Activated naive CD4-positive, alpha-beta T cell (primary cell): ENCODE measurements at places on chromosomes 1 and 21.

GRCh38 chr1:192703283-192704206 is 67.6 kb downstream of the RGS13 start:
- DNase-seq = no peak

- no peak for DNase-seq
Measured at GRCh38 chr1:113533061-113533460, 142.7 kb downstream of the MAGI3 start.

- DNase-seq = no peak
Measured at GRCh38 chr1:65844296-65844695, 51.6 kb downstream of the PDE4B start.

GRCh38 chr1:66357478-66358197 is 176.3 kb upstream of the SGIP1 start:
- DNase-seq = no peak

- no peak for DNase-seq
Measured at GRCh38 chr1:150234309-150234565, 1.7 kb downstream of the ANP32E start.

DNA sequence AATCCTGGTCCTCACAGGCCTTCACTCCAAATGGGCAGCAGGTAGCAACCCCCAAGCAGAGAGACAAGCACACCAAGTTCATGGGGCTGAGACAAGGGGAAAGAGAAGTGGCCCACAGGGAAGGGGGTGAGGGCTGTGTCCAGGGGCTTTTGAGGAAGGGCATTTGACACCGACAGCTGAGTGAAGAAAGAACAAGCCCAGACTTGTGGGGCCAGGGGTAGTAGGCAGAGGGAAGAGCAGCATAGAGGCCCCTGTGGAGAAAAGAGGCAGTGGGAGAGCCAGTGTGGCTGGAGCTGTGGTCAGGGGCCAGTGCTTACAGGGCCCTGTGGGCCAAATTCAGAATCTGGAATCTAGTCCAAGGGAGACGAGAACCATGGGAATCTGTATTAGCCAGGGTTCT is 85.4 kb downstream of the IGSF21 start:
- no peak for DNase-seq

GRCh38 chr1:93995837-93996536 is 86.8 kb upstream of the GCLM start:
- no peak for DNase-seq

DNA sequence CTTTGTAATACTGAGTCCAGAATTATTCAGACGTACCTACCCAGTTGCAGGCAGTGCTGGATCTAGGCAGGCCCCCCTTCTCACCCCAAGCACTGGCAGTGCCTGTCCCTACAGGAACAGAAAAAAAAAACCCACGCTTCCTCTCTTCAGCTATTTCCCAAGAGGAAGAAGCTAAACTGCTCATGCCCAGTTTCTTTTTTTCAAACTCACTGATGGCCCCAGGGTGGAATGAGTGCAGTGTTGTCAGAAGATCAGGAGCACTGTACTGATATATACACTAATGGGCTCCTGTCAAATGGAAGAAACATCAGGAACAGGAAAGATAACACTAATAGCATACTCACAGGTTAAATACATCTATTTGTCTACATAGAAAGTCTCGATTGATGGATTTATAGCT is 28.2 kb upstream of the DOCK7 start:
- no peak for DNase-seq

DNA sequence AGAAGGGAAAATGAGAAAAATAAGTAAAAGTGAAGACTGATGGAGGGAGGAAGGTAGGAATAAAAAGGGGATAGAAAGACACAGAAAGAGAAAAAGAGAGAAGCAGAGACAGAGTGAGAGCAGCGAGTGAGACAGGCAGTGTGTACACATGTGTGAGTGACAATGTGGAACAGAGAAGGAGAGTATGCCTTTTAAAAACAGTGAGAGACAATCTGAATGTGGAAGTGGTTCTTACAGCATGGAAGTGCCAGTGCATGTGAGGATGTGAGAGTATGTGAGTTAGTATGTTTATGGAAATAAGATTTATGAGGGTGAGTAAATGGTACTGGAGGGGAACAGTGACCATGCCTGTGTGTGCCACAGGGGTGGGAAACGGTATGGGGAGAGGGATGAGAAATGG is 1.2 kb downstream of the NEGR1 start:
- DNase-seq = no peak

DNA sequence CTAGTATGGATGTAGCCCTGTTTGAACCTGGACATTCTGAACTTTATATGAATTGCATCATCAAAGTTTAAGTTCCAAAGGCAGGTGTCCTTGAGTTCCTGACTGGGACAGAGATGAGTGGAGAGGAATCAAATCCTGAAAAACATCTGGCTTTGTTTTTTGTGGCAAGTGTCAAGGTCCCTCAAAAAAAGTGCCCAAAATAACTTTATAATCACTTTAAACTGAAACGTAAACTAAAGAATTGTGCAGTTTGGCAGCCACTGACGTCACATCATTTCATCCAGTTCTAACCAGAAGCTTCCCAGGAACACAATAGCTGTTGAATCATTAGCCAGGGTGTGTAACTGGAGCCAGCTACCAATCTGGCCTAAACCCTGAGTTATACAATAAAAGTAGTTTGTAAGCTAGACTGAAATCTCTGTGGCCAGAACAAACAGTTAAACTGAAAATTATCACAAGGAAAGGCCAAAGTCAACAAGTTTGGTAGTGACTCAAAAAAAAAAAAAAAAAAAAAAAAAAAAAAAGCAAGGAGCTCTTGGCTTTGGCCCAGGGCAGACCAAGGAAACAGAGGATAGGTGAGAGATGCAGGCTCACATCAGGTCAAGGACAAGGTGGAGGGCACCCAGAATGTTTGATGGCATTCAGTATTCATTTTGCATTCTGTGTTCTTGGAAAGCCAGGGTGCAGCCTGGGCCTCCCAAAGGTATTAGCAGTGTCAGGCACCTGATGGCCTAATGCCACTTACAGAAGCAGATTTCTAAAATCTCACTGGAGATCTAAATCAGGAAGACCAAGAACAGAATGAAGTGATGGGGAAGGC is 74.3 kb downstream of the TNFSF18 start:
- no peak for DNase-seq

GRCh38 chr1:62778208-62778607 is 5.7 kb upstream of the ATG4C start:
- no peak for DNase-seq

DNA sequence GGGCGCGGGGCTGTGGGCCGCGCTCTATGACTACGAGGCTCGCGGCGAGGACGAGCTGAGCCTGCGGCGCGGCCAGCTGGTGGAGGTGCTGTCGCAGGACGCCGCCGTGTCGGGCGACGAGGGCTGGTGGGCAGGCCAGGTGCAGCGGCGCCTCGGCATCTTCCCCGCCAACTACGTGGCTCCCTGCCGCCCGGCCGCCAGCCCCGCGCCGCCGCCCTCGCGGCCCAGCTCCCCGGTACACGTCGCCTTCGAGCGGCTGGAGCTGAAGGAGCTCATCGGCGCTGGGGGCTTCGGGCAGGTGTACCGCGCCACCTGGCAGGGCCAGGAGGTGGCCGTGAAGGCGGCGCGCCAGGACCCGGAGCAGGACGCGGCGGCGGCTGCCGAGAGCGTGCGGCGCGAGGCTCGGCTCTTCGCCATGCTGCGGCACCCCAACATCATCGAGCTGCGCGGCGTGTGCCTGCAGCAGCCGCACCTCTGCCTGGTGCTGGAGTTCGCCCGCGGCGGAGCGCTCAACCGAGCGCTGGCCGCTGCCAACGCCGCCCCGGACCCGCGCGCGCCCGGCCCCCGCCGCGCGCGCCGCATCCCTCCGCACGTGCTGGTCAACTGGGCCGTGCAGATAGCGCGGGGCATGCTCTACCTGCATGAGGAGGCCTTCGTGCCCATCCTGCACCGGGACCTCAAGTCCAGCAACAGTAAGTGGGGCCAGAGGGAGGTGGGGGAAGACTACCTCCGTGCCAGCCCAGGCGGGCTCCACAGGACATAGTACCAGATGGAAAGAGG is 808 bp downstream of the MAP3K21 start:
- no peak for DNase-seq

DNA sequence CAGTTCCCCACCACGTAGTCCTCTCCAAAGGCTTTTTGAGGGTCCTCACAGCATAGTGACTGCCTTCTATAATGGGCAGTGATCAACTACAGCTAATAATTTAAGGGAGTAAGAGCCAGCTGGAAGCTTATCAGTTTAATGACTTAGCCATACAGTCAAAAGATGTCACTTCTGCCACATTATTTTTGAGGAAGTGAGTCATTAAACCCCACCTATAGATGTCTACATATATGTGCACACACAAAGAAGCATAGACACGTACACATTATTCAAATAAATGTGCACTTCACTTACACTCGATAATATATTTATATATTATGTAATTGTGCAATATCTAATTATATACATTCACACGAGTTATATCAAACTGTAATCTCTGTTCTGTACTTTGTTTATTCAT is 1704.7 kb downstream of the KCNT2 start:
- DNase-seq = no peak

- no peak for DNase-seq
Measured at GRCh38 chr1:174743654-174744561, 255.8 kb upstream of the CACYBP start.

DNA sequence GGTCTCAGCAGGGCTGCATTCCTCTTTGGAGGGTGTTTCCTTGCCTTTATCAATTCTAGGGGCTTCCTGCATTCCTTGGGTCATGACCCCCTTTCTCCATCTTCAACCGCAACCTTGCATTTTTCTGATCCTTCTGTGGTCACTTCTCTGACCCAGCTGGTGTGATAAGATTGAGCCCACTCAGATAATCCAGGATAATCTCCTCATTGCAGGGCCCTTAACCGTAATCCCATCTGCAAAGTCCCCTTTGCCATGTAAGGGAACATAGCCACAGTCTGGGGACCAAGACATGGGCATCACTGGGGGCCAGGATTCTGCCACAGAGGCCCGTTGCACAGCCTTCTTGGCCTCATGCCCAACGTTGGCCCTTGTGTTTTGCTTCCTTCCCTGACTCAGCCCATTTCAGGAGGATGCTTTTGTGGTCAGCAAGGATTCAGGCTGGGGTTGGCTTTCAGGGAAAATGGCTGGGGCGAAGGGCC is 35.0 kb upstream of the IL19 start:
- DNase-seq = no peak

DNA sequence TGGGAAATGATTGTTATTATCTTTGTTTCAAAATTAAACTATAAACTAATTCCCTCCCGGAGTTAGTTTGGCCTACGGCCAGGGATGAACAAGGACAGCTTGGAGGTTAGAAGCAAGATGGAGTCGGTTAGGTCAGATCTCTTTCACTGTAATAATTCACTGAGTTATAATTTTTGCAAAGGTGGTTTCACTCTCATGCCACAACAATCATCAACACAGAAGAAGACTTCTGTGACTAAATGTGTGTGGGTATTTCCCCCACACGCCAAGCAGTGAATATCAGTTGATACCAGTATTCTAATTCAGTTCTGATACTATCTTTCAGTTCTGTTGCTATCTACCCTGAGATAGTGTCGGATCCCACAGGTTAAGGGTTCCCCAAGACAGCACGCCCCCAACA is 215.1 kb downstream of the S1PR1 start:
- DNase-seq = no peak

GRCh38 chr1:33299461-33300155 is 21.3 kb downstream of the A3GALT2 start:
- DNase-seq = no peak

GRCh38 chr1:37509181-37509580 is 5.4 kb downstream of the MEAF6 start:
- DNase-seq = no peak
